Amygdala (tissue), 56 donors: ENCODE measurements at places on chromosomes 7 and 10.
A peak's percentile ranks its signal among the peaks of the same experiment; 100 is the strongest.

GRCh38 chr10:12262278-12262981, 66.4 kb downstream of the CDC123 start:
- no peak for DNase-seq

DNA sequence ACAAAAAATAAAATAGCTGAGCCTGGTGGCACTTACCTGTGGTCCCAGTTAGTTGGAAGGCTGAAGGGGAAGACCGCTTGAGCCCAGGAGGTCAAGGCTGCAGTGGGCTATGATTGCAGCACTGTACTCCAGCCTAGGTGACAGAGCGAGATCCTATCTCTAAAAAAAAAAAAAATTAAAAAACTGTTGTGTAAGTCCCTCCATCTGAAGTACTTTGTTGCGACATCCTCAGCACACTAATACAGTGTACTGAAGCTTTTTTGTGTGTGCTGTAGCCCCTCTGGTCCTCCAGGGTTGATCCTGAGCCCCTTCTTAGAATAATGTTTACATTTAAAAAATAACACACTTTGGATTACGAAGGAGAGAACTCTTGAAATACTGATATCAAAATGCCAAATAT, 71.3 kb downstream of the PFKFB3 start:
- no peak for DNase-seq

GRCh38 chr7:50564640-50565558, at the start of gene DDC:
Gene DDC, minus strand, starts transcription at chr7:50565405. Its CDS starts 21,320 bp downstream, at chr7:50544085.
- no peak for DNase-seq

DNA sequence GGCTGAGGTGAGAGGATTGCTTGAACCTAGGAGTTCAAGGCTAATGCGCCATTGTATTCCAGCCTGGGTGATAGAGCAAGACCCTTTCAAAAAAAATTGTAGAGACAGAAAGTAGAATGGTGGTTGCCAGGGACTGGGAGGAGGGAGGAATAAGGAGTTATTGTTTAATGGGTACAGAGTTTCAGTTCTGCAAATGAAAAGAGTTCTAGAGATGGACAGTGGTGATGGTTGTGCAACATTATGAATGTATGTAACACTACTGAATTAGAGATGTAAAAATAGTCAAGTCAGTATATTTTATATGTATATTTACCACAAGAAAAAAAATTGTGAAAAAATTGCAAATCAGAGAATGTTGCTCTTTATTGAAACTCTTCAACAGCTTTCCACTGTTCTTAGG, 266.5 kb upstream of the NPY start:
- DNase-seq, result no peak

GRCh38 chr7:143289421-143289820, 1.3 kb downstream of the CASP2 start:
- no peak for DNase-seq

DNA sequence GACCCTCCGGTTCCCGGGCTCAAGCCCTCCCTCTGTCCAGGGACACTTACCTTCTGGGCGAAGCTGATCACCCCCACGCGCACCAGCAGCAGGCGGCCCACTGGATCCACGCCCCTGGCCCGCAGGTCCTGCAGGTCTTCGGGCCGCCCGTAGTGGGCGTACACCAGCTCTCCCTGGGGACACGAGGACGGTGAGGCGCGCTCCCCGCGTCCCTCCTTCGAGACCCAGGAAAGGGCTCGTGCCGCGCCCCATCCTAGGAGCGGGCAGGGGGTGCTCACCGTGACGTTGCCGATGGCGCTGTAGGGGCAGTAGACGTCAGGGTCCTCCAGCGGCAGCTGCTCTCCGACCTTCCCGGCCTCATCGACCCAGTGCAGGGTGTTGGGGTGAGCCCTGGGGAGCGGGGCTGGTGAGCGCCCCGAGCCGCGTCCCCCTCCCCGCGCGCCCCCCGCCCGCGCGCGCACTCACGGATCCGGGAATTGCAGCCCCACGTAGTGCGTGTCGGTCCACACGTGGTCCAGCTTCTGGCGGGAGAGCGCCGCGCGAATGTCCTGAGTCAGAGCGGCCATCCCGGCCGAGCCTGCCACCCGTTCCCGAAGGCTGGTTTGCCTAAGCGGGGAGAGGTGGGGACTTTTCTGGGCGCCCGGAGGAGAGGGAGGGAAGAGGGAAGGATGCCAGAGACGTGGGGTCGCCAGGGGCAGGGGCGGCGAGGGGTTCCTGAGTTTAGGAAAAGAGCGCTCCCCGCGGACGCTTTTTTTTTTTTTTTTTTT, 8.2 kb downstream of the TFR2 start:
- no peak for DNase-seq

GRCh38 chr7:6608081-6608480, 7.3 kb upstream of the ZNF853 start:
- no peak for DNase-seq

DNA sequence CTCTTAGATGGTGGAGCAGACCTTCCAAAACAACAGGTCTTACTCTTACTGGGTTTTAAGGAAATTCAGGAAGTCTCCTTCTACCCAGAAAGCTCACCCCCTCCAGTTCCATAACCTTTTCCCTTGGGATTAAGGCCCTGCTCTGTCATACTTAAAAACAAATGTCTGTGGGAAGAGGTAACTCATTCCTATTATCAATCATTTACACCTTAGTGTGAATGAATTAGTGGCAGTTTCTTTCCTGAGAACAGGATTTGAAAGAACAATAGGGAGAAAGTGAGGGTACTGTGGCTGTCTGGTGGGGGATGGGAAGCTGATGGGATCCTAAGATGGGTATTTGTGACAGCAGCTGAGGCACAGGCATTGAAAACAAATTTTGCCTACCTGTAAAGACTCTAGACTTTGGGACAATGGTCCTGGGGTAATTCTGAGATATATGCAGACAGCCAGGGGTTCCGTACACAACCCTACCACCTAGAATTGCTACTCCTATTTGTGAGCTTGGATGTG, 22.2 kb upstream of the PDLIM1 start:
- DNase-seq, result no peak

DNA sequence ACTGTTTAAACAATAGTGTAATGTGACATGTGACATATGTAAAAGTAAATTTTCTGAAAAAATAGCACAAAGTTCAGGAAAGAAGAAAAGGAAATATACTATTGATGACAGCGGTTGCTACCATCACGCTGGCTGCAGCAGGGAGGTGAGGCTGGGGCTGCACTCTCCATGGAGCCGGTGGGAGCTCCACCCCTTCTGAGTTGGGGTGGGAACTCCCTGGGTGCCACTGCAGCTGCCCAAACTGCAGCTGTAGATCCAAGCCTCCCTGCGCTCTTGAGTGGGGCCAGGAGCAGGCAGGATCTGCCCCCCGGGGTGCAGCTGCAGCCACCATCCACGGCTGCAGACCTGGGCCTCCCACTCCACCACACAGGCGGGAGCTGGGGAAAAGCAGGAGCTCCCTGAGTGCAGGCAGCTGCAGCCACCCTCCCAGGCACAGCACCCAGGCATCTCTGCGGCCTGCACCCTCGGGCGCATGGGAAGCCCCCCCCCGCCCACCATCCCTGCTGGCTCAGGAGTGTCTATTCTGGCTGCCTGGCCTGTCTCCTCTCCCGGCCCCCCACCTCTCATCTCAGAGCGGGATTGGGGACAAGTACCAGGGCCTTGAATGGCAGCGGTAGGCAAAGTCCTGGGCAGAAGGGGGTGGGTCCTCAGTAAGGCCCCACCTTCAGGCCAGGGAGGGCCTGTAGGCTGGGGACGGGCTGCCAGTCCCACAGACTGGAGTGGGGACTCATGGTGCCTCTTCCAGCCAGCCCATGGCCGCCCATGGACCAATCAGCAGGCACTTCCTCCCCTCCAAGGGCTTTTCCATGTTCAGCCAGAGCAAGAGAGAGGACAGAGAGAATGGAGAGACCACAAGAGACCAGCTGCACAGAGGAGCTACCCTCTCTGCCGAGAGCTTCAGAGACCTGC, 50.1 kb downstream of the TNS3 start:
- DNase-seq, result no peak

- no peak for DNase-seq
Measured at GRCh38 chr10:43692051-43692825, 43.6 kb upstream of the ZNF32 start.

- no peak for DNase-seq
Measured at GRCh38 chr7:146805082-146805481, 688.5 kb downstream of the CNTNAP2 start.

- DNase-seq, result no peak
Measured at GRCh38 chr7:154696556-154696955, 306.4 kb downstream of the PAXIP1 start.

GRCh38 chr10:133100706-133101415, 13.1 kb downstream of the ADGRA1 start:
- DNase-seq, result no peak

DNA sequence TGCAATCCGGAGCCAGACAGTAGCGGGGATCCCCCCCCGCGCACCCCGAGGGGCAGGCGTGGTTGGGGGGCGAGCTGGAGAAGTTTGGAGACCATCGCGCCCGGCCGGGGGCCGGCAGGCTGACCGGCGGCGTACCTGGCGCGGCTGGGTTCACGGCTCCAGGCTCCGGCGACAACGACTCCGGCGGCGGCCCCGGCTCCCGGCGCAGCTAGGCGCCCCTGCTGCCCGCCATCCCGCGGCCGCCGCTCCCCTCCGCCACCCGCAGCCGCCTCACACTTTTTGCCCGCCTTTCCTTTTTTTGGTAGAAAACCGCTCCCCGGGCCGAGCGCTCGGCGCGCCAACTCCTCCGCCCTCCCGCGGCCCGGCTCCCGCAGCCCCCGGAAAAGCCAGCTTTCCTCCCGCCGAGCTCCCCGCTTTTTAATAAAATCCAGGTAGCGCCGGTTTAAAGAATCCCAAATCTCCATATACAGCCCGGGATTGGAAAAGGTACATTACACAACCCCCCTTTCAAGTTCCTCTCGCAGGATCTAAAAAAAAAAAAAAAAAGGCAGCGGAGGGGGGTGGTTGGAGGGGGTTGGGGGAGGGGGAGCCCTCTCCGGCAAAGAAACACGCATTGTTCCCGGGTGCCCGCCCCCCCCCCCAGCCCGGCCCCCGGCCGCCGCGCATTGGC, at the start of gene TNRC18:
TSS of gene TNRC18 (minus strand) at position 529 of the 670 bp plus-strand sequence. CDS start 2,588 bp downstream, outside the sequence.
- no peak for DNase-seq

- no peak for DNase-seq
Measured at GRCh38 chr10:79444199-79445119, 965 bp downstream of the ZCCHC24 start.

- DNase-seq, result no peak
Measured at GRCh38 chr7:37098762-37099161, 349.9 kb downstream of the ELMO1 start.

GRCh38 chr10:61832866-61833481, 68.5 kb upstream of the ARID5B start:
- DNase-seq, result no peak

GRCh38 chr7:139873593-139874301, 44.7 kb downstream of the TBXAS1 start:
- no peak for DNase-seq

- no peak for DNase-seq
Measured at GRCh38 chr10:46298477-46299285, 11.9 kb downstream of the ANTXRL start.

- no peak for DNase-seq
Measured at GRCh38 chr10:7449063-7449695, 38.3 kb upstream of the SFMBT2 start.

DNA sequence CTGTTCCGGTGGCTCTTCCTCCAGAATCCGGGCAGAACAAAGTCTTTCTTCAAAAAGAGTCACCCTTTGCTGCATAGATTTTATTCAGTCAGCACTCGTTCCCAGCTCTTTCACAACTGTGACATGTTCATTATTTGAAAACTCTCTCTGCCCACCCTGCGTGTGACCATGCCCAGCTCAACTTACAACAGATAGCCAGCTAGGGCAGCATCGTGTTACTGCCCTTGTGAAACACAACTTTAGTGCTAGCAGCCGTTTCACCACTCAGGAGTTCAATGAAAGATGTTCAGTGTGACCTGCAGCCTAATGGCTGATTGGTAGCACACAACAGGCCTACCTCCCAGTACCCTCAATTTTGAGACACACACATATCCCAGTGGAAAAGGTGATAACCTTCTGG, 57.9 kb downstream of the ZNF438 start:
- DNase-seq, result no peak

DNA sequence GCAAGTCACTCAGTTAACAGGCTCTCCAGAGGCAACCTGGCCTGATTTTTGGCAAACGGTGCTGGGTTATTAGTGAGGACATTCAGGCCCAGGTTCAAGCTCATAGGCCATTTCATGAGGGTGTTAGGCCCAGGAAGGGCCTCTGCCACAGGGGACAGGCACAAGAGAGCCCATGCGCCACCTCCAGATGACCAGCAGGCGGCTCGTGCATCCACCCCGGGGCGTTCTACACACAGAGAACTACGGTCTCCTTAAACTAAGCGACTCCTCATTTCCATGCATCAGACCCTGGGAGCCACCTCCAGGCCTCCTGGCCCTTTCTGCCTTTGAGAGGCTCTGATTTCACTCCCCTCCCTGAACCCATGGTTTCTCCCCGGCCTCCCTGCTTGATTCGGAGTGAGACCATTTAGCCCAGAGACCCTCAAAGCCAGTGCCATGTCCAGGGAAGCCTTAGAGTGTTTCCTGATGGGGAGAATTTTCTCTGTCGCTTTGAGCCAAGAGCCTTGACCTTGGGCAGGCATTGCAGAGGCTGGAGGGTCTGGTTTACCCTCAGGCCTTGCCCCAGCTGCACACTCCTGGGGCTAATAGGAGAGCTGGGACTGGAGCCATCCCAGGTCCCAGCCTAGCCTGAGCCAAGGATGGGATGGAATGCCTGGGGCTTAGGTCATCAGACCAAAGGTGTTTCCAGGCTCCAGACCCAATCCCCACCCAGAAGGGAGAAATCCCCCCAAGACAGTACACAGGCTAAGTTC, 188.0 kb downstream of the GRID1 start:
- no peak for DNase-seq

GRCh38 chr7:5419539-5420066, 4.0 kb downstream of the TNRC18 start:
- peak; percentile 16 for DNase-seq

DNA sequence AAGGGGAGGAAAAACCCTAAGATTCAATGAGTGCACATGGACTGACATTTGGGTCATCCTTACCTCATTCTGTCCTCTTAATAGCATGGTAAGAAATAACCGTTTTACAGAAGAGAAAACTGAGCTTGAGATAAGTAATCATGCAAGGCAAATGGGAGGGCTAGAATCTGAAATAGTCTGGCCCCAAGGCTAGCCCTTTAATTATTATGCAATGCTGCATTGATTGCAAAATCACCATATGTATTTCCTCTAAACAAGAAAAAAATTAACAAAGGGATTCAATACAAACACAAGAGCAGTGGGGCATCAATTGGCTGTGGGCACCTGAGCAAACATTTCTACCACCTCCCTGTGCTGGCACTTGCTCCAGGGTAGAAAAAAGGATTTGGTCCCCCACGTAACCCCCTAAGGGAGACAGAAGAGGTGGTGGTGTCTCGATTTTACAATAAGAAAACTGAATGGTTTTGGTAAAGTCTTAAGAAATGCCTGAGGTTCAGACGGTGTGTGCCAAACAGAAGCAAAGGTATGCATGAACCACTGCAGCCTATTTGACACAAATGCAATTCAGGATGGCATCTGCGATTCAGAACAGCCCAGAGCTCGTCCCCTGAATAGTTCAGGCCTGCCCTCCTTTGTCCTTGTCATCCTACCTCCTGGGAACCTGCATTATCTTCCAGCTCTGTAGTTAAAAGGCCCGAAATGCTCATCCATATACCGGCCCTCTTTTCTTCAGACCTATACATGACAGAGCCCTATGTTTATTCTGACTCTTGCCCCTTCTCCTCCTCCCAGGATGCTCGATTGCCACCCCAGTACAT, 23.6 kb downstream of the PIP4K2A start:
- DNase-seq, result no peak
